ENCODE measurements at places on chromosomes 7 and 10.

- DNase-seq: no peak
These were observed 92.1 kb downstream of the CH25H start for GRCh38 chr10:89114846-89115625.

DNA sequence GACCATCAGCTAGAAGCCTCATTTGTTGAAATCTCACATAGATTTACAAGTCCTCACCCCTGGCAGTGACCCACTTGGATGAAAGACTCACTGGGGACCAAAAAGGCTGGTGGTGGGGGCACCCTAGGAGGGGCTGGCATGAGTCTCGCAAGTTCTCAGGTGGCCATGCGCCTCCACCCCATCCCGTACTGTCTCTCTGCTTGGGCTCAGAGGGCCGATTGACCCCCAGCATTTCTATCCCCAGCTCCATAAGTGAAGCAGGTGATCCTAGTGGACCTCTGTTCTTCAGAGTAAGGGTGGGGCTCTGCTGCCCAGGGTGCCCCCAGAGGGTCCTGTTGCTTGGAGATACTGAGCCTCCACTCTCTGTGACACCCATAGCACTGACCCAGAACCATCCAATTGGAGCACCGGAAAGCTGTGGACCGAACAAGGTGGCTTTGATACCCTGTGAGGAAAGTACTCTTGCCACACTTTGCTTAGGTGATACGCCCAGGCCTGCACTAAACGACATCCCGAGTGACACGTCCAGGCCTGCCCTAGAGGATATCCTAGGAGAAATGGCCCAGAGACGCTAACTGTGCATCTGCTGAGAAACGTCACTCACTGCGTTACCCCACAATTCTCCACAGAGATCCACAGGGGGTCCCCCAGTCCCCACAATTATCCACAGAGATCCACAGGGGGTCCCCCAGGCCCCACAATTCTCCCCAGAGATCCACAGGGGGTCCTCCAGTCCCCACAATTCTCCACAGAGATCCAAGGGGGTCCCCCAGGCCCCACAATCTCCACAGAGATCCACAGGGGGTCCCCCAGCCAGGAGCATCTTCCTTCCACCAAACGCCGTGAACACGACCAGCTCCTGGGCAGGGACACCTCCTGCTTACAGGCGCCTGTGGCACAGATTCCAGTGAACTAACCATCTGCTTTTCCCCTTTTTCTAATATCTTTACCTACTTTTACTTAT lies 262.9 kb downstream of the PTPRN2 start:
- no peak for DNase-seq

- DNase-seq: no peak
These were observed 26.1 kb upstream of the BHLHA15 start for GRCh38 chr7:98185101-98185500.

GRCh38 chr7:131471250-131472004 lies 85.0 kb downstream of the PODXL start:
- DNase-seq: no peak

DNA sequence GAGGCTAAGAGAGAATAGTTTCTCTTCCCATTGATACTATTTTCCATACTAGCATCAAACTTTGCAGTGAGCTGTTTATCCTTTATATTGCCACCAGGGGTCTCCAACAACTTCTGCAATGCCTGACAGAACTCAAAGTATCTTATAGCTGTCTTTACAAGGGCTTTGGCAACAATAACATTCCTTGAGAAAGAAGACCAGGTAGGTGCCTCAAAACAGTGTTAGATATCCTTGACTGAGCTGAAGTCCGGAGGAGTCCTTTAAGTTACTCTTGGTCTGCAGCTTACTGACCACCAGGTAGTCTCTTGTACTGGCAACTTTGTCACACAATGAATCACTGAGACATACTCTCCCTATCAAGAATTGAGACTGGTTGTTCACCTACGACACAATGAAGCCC lies 30.0 kb upstream of the TES start:
- no peak for DNase-seq

- DNase-seq: no peak
These were observed 110.5 kb downstream of the HECTD2 start for GRCh38 chr10:91520661-91521060.

DNA sequence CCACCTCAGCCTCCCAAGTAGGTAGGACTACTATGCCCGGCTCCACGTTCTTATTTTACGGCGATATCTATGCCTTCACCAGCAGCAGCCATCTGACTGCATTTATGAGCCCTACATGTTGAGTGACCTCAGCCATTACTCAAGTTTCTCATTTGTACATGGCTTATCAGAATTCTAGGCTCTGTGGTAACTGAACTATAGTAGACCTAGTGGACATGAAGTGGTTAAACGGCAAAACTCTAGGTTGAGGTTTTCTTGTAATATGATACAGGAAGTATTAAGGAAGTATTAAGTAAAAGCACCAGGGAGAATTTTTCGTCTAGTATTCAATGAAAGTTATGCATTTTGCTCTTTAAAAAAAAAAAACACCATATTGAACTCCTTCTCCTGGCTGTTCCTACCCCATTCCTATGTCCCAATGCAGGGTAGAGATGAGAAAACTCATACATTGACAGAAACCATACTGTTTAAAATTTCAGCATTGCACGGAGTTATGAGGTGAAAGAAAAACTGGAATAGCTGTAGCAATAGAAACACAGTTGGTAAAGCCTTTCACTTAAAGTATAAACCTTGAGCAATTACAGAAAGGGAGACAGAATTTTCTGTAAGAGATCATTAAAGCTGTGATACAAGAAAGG lies 39.8 kb upstream of the EPC1 start:
- DNase-seq: no peak

DNA sequence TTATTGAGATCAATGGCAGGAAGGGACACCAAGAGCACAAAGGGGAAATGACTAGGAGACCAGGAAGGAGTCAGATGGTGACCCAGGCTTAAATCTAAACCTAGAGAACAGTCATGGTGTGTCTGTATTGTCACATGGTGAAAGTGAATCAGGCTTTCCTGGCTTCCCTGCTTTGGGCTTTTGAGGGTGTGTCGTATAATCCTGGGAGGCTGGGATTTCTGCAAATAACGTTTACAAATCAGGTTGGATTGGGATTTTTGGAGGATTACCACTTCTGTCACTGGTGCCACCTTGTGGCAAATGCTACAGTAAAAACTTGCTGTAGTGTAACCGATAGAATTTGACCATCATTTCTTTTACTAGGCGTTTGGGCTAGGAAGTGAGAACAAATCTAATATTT lies 502.6 kb downstream of the NRG3 start:
- DNase-seq: no peak

DNA sequence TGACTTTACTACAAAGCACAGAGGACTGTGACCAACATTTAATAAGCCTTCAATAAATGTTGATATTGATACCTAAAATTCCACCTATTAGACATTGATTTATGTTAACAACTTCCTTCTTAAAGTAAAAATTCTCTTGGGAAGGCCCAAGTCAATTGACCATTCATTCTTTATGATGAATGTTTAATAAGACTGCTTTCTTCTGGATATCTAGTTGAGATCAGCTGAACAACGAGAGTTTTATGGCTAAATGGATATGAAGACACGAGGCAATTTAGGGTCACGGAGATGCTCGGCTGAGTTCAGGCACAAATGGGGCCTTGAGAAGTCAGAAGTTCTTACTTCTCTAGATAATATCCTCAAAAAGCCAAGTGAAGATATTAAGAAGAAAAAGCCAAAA lies 258.8 kb downstream of the FRMD4A start:
- no peak for DNase-seq

DNA sequence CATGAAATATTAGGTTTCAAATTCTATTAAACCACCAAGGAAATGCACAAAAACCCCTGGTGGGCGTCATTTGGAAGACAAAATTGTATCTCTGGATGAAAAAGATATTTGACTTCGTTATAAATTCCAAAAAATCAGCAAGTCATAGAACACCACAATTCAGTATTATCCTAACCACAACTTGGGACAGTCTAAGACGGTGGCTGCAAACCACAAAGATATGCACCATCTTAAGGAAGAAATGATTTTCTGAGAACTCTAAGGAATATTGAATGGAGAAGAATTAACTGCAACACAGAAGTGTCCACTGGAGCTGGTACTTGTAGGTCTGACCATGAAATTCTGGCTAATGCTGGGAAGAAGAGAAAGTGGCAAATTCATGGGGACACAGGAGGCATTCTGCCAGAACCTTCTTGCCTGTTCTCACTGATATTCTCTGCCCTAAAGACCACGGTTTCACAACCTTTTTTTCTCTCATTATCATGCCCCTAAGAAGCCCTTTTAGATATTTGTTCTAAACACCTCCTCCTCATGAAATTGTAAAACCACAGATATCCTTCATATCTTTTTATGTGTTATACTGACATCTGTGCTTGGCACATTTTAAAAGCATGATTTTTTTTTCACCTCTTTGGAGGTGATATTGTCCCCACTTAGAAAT lies 92.9 kb downstream of the SFMBT2 start:
- DNase-seq: no peak

DNA sequence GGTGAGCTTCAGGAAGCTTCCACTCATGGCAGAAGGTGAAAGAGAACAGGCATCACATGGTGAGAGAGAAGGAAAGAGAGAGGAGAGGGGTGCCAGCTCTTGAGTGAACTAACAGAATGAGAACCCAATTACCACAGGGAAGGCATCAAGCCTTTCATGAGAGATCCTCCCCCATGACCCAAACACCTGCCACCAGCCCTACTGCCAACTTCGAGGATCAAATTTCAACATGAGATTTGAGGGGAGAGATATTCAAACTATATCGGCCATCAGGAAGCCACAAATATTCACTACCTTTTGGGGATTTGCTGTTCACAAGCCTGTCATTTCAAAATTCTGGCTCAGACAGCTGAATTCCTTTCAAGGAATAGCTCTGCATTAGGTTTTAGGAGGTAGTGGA lies 39.9 kb upstream of the SMNDC1 start:
- no peak for DNase-seq

DNA sequence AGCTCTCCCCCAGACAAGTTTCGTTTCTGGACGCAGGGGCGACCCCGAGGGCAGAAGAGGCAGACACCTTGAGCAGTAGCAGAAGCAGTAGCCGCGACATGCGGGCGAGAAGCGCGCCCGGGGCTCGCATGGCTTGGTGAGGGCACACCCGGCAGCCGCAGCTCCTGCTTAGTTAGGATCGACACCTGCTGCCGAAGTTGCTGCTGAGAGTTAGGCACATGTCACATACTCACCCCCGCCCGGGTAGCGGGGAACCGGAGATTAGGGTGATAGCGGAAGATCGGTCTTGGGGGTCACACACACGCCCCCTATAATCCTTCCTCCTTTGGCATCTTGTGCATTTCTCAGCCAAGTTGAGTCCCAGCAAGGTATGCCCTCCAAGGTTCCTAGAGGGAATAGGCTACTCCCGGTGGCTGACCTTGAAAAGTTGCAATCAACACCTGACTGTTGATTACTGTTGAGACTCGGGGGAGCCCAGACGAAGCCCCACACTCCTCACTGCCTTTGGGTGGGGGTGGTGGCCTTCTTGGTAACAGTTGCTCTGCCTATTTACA lies 668 bp downstream of the GPR37 start:
- DNase-seq: no peak

- DNase-seq: no peak
These were observed 12.7 kb upstream of the MIOS start for GRCh38 chr7:7554021-7554432.

DNA sequence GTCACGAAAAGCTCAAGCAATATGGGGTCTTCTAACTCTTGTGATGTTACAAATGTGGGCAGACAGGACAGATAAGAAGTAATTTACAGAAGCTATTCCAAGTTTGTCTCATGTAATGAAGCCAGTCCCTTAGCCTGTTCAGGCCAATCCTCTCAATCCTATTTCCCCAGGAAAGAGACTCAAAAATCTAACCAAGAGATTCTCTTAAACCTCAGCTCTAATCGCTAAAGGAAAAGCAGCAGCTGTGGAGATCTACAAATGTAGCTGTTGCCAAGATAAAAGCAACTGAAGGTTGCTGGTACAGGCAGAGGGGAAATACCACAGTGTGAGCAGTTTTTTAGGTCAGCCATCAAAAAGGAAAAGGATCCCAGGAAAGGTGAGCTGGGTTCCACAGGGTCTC lies 39.3 kb downstream of the ANK3 start:
- DNase-seq: no peak

DNA sequence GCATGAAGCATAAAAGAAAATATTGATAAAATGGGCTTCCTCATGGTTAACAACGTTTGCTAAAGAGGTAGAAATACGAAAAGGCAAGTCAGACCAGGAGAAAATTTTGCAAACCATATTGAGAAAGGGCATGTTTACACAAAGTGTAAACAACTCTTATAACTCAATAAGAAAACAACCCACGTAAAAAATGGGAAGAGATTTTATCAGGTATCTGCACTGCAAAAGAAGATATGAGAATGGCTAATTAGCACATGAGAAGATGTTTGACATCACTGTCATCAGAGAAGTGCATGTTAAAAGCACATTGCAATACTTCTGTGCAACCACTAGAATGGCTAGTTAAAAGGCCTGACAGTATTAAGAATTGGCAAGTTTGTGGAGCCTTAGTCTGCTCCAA lies 99.5 kb downstream of the VPS50 start:
- no peak for DNase-seq

DNA sequence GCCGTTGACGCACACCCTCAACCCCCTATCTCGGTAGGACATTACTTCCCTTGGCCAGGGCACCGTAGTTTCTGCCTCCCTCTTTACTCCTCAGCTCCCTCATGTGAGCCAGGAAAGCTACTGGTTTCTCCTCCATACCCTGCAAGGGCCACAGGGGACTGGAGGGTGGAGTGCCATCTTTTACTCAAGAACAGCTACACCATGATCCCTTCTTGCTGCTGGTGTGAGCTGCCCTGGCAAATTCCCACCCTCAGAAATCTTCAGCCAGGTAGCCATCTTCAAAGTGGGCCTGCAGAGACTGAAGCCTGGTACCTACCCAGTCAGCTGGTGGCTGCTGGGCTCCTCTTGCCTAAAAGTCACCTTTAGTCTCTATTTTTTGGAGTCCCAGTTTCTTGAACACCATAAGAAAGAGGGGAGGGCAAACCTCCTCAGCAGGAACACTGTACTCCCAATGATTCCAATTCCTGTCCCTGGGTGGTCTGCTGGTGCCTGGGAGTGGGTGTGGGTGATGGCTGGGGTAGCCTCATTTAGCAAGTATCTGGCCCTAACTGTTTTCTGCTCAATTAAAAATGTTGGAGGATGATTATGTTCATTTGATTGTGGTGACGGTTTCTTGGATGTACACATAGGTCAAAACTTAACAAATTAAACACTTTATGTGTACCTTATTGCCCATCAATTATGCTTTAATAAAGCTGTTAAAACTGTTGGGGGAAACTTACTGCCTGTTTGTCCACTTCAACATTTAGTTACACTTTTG lies 105.0 kb upstream of the NPY start:
- DNase-seq: no peak

DNA sequence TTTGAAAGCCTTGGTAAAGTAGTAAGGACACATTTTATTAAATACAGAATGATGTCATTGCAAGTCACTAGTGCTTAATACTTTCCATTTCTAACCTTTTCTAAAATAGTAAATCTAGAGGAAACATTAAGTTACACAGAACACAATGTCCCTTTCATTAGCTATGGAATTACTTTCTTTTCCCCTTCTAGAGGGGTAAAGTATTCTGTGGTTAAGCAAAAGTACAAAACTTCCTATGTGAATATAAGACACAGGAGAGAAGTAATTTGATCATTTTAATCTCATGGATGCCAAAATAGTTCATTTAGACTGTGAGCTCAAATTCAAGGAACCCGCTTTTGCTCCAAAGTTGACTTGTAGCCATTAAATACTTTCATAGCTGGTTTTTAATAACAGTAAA lies 49.8 kb downstream of the SEMA3E start:
- DNase-seq: no peak

- no peak for DNase-seq
These were observed 21.3 kb downstream of the TIAL1 start for GRCh38 chr10:119575506-119575905.

All from stimulated activated CD4-positive, alpha-beta T cell treated with anti-CD3 and anti-CD28 coated beads, TNF-alpha, amount 100 ng/mL, for 24 hours (primary cell).